ENCODE measurements at places on chromosomes 3 and 15. TPM values are rescaled to one million over a fixed set of nuclear protein-coding genes. Genes with fewer than 3 reads are reported as not detected.

GRCh38 chr3:180063783-180064182 lies 27.0 kb upstream of the PEX5L start:
- no peak overlapping the region for H3K4me3 ChIP-seq
- no peaks in the 10 kb centered on the region for H3K36me3 ChIP-seq
- no peak overlapping the region for H3K27ac ChIP-seq
- no peak for DNase-seq

DNA sequence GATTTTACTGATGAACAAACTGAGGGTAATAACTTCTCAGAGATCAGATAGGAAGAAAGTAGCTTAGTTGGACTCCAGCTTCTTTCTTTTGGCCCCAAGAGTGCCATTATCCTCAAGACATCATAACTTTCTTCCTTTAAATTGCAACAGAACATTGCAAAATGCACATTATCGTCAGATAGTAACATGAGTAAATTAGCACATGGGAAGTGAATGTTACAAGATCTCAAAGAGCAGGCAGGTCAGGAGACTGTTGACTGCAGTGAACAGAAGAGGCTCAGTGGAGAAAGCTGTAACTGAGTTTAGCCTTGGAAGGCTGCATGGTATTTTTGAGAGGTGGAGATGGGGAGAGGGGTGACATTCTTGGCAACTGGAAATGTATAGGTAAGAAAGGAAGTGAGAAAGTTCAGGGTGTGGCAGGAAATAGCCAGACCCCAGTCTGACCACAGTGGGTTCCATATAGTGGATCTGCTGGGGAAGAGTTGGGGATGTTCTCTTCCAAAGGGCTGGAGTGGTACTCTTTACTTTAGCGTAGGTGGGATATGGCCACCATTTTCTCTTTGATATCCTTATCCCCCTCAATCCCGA lies 307.7 kb downstream of the RPLP1 start:
- no peak overlapping the region for H3K4me3 ChIP-seq
- H3K27ac ChIP-seq, result no peak overlapping the region
- H3K27me3 ChIP-seq, result no peaks in the 10 kb centered on the region
- H3K36me3 ChIP-seq, result no peaks in the 10 kb centered on the region
- peaks cover 11% of the 10 kb centered on the region for H3K4me1 ChIP-seq
- no peak for DNase-seq

- peaks cover 11% of the 10 kb centered on the region for H3K4me1 ChIP-seq
- H3K27me3 ChIP-seq, result no peaks in the 10 kb centered on the region
- no peaks in the 10 kb centered on the region for H3K36me3 ChIP-seq
- H3K4me3 ChIP-seq, result no peak overlapping the region
- no peak for DNase-seq
These were observed 203.3 kb upstream of the LMCD1 start for GRCh38 chr3:8298021-8298954.

Gene RTP3
- not detected for total RNA-seq

Gene NANOGP8
- total RNA-seq, result 2.1 TPM

Data from WTC11 (cell line).